ENCODE measurements at places on chromosomes 1 and 21.

DNA sequence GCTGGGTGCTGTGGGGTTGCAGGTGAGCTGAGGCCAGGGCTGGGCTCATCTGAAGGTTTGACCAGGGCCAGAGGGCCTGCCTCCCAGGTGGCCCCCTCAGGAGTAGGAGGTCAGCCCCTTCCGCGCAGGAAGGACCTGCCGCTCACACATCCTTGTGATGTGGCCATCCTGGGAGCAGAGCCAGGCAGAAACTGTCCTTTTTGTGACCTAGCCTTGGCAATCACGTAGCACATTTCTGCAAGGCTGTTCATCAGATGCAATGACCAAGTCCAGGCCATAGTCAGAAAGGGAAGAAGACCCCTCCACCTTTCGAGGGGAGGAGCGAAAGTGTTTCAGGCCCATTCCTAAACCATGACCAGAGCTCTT, 55.5 kb upstream of the TRAPPC10 start:
- DNase-seq, result no peak

DNA sequence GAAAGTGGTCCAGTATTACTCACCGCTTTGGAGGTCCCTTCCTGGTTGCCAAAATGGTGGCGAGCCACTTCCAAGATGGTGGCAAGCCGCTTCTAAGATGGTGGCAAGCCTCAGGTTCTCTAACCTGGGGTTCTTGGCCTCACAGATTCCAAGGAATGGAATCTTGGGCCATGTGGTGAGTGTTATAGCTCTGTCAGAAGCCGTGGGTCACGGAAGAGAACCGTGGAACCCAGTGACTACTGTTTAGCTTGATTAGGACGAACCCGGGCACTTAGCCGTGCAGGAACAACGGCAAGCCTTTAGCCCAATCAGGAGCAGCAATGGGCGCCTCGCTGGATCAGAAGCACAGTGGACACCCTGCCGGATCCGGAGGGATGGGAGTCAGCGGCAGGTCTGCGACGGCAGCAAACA, 356.2 kb upstream of the TMPRSS15 start:
- DNase-seq, result no peak

GRCh38 chr1:182739545-182739944, 50.0 kb upstream of the NPL start:
- DNase-seq, result no peak

GRCh38 chr1:10687782-10688408, 108.6 kb downstream of the CASZ1 start:
- DNase-seq, result no peak

- no peak for DNase-seq
Measured at GRCh38 chr1:208475449-208475848, 231.3 kb upstream of the PLXNA2 start.
